ENCODE measurements at places on chromosomes 4 and X.

- no peak for DNase-seq
Observed at GRCh38 chrX:8971116-8971515, 62.8 kb downstream of the FAM9B start.

DNA sequence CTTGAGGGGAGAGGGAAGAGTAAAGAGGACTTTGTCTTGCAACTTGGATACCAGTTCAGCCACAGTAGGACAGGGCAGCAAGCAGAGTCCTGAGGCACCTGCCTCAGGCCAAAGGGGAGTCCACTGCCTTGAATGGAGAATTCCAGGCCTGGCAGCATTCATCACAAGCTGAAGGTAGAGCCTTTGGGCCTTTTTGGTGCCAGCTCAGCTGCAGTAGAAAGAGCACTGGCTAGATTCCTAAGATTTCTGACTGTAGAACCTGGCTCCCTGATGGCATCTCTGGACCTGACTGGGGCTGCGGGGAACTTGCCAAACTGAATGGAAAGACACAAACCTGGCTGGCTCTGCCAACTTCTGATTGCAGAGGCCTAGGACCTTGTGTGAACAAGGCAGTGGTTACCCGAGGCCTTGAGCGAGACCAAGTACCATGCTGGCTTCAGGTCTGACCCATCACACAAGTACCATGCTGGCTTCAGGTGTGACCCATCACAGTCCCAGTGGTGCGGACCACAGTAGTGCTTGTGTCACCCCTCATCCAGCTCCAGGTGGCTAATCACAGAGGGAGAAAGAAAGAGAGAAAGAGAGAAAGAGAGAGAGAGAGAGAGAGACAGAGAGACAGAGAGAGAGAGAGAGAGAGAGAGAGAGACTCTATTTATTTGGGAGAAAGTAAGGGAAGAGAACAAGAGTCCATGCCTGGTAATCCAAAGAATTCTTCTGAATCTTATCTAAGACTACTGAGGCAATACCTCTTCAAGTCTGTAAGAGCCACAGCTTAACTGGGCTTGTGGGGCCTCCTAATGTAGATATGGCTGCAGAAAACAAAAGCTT is 137.6 kb upstream of the SPIN4 start:
- DNase-seq = no peak

GRCh38 chr4:152785639-152786615 is 6.2 kb downstream of the ARFIP1 start:
- no peak for DNase-seq

DNA sequence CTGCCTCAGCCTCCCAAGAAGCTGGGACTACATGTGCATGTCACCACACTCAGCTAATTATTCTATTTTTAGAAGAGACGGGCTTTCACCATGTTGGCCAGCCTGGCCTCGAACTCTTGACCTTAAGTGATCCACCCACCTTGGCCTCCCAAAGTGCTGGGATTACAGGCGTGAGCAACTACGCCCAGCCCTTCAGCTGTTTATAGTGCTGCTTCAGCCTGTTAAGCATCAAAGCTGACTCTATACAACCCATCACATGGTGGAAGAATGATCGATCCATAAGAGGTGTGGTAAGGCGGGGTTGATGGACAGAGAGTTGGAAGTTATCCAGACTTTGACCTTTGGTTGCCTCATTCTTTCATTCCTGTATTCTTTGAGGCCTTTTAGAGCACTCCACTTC is 56.2 kb upstream of the RAPGEF2 start:
- DNase-seq = no peak

DNA sequence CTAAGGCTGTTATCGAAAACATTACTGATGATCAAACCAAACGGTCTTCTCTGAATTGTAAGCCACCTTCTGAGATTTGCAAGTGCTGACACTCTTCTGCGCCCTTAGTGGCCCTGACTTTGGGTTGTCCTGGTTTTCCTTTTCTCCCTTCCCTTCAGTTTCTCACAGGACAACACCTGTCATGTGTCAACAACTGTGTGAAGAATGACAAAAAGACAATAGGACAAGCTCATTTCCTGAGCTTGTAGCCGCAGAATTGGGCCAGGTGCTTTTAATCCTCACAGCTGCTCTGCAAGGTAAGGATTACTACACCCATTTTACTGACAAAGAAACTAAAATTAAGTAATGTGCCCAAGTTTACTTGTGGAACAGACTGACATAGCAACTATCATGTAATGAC is 44.9 kb upstream of the TXK start:
- no peak for DNase-seq

DNA sequence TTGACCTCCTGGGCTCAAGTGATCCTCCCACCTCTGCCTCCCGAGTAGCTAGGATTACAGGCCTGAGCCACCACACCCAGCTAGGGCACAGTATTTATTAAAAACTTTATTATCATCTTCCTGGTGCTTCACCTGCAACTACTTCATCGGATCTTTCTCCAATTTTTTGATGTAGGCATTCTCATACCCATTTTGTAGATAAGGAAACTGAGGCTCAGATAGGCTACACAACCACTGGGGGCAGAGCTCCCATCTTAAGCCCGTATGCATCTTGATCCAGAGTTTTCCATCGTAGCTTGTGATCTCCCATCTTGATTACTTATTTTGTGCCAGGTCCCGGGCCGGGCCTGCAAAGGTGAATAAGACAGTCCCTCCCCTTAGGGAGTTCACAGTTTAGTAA is 68.1 kb upstream of the BCOR start:
- no peak for DNase-seq

GRCh38 chr4:142312391-142312790 is 533.7 kb downstream of the INPP4B start:
- no peak for DNase-seq

- DNase-seq = no peak
Observed at GRCh38 chrX:29728639-29729038, 486.7 kb upstream of the MAGEB2 start.

DNA sequence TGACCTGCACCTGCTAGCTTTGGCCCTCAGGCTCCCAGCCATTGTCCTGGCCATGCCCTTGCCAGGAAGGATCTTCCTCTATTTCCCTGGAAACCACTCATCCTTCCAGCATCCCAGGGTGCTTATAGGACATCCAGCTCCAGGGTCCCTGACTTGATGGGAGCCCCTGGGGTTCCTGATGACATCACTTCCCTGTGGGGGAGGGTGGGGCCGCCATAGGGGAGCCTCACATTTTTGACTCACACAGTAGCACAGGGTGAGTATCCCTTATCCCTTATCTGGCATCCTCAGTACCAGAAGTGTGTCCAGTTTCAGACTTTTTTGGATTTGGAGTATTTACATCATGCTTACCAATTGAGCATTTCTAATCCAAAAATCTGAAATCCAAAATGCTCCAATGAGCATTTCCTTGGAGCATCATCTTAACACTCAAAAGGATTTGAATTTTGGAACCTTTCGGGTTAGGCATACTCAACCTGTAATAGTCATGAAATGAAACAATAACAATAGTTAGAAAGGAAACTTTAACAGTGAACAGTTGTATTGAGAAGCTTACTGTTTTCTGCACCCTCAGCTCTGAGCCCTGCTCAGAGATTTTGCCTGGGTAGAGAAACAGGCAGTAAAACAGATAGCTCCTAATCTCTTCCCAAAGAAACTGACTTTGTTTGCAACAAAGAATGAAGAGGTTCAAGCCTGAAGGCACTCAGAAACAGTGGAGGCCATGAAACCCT is 22.1 kb downstream of the TNIP2 start:
- DNase-seq = no peak

DNA sequence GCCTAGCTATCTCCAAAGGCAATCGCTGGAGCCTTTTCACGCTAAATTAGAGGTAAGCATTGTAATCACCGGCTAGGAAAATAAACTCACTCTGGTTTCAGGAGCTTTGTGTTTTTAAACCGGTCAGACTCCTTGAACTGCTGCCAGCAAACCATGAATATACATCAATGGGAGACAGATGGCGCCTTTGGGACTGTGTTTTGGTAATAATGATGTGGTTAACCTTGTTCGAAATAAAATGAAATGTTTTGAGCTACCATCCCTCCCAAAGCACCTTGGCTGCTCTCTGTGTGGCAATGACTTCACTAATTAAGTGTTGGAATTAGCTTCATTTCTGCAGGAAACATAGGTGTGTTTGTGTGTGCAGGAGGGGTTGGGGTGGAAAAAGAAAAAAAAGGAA is 65.3 kb downstream of the CLNK start:
- no peak for DNase-seq

DNA sequence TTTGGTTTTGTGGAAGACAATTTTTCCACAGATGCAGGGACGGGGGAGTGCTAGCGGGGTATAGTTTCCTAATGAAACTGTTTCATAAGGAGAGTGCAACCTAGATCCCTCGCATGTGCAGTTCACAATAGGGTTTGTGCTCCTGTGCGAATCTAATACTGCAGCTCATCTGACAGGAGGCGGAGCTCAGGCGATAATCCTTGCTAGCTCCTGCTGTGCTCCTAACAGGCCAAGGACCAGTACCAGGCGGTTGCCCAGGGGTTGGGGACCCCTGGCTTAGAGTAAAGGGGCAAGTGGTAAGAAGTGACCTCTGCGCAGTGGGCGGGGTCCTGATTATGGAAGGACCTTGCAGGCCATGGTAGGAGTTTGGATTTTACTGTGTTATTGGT is 3.8 kb downstream of the SCML1 start:
- DNase-seq = no peak

GRCh38 chr4:47915378-47915777 is 995 bp upstream of the NFXL1 start:
- no peak for DNase-seq

DNA sequence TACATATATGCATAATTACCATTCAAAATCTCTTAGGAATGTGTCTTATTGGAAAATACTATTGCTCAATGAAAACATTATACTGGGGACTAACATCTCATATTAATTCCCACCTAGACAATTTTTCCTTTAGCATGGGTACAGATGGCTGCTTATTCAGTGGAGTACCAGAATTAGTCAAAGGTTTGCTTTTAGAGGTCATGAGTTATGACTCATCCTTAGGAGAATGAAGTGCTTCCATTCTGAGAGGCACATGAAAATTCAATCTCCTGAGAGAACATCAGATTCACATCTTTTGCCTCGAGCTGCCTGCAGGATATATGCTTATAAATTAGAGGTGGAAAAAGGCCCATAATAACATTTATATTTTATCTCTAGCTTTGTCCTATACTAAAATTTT is 378.0 kb upstream of the DMD start:
- no peak for DNase-seq

DNA sequence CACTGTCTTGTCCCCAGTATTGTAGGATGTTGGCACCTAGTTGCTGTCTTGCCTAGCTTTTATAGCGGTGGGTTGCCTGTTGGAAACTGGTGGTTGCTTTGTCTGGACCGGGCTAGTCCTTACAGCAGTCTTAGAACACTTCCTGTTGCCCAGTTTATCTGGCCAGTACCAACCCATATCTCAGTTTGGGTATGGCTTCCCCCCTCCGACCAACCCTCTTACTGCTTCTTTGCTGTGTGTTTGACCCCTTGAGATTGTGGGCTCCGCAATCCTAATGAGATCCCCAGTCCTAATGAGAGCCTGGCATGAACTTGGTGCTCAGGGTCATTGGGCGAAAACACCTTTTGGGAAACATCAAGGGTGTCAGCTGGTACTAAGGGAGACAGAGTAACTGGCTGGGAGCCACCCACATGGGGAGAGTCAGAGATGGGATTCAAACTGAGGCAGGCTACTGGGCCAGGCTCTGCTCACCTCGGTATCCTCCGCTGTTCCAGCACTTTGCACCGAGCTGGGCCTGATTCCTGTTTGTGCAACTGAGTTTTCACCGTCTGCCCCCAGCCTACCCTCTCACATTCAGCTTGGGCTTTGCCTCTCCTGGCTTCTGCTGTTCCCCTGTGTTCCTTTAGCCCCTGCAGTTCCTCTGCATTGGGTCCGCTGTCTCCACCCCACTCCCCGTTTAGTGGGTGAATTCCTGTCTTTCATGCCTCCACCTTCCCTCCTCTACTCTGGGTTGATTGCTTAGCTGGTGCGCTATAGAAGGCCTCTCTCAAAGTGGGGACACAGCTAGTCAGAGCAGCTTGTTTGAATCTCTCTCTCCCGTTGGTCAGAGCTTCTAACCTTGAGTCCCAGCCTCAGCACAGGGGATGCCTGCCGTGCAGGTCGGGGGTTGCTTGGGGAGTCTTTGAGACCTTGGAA is 1.6 kb downstream of the TBC1D14 start:
- no peak for DNase-seq

DNA sequence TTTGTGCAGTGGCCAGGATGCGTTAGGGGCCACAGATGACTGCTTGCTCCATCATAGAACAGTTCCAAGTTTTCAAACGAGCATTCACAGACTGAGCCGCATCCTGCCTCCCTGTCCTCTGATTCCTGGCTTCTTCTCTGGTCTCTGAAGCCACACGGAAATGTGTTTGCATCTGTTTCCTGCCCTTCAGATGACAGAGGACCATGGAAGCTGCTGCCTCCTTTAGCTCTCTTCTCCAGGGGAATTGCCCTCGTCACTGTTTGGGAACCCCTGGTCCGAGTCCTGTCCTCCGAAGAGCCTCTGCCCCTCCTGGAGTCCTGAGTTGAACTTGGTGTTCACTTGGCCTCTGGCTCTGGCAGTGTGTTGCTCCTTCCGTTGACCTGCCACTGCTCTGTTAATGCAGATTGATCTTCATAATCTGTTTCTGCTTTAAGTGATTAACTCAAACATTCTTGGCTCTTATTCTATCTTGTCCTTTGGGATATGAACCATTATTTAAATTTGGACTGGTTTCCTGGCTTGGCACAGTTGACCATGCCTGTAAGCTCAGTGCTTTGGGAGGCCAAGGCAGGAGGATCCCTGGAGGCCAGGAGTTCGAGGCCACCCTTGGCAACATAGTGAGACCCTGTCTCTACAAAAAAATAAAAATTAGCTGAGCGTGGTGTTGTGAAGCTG is 96.0 kb downstream of the PTTG2 start:
- no peak for DNase-seq

GRCh38 chr4:186839122-186840037 is 115.7 kb upstream of the FAT1 start:
- DNase-seq = no peak

- peak; percentile 0 for DNase-seq
Observed at GRCh38 chrX:132615391-132616131, 126.7 kb upstream of the MBNL3 start.

- DNase-seq = no peak
Observed at GRCh38 chrX:27186671-27187070, 276.5 kb downstream of the PPP4R3C start.

- DNase-seq = no peak
Observed at GRCh38 chr4:173651651-173652282, 121.7 kb upstream of the HAND2 start.

DNA sequence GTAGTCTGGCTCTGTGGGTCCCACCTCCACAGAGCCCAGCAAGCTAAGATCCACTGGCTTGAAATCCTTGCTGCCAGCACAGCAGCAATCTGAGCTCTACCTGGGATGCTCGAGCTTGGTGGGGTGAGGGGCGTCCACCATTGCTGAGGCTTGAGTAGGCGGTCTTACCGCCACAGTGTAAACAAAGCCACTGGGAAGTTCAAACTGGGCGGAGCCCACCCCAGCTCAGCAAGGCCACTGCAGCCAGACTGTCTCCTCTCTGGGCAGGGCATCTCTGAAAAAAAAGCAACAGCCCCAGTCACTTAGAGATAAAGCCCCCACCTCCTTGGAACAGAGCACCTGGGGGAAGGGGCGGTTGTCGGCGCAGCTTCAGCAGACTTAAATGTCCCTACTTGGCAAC is 243.2 kb upstream of the POF1B start:
- DNase-seq = no peak

GRCh38 chr4:74093981-74094623 is 4.9 kb downstream of the CXCL2 start:
- no peak for DNase-seq
